Cortex of kidney (tissue), 1 donor: ENCODE measurements at places on chromosomes 13 and 19.

- DNase-seq, result no peak
Observed at GRCh38 chr13:51156648-51157047, 45.6 kb upstream of the C13orf42 start.

- no peak for DNase-seq
Observed at GRCh38 chr19:54616057-54616456, 14.2 kb upstream of the LILRB1 start.

DNA sequence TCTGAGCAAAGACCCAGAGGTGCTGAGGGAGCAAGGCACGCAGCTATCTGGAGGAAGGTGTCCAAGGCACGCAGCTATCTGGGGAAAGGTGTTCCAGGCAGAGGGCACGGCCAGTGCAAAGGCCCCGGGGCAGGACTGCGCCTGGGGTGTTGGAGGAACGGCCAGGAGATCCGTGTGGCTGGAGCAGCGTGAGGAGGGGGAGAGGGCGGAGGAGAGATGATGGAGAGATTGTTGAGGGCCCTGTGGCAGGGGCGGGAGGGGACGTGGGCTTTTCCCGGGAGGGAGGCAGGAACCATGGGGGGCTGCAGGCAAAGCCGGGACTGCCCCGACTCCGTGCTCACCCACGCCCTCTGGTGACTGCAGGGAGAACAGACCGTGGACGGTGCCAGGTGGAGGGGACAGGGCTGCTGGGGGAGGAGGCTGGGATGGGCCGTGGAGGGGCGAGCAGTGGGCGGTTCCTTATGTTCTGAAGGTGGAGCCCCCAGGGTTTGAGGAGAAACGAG, 13.3 kb upstream of the MISP start:
- DNase-seq, result no peak

GRCh38 chr19:56778351-56778750, 62.2 kb downstream of the PEG3 start:
- no peak for DNase-seq

- DNase-seq, result no peak
Observed at GRCh38 chr13:40550130-40550529, 116.3 kb downstream of the FOXO1 start.

GRCh38 chr13:36630181-36630803, 43.5 kb upstream of the SERTM1 start:
- DNase-seq, result no peak

GRCh38 chr13:82506805-82507414, 1375.4 kb downstream of the SLITRK1 start:
- no peak for DNase-seq

- no peak for DNase-seq
Observed at GRCh38 chr19:53991224-53992113, at the start of gene CACNG6. CACNG6 (plus strand) TSS chr19:53991637; CDS start chr19:53992878, 1,241 bp downstream.

DNA sequence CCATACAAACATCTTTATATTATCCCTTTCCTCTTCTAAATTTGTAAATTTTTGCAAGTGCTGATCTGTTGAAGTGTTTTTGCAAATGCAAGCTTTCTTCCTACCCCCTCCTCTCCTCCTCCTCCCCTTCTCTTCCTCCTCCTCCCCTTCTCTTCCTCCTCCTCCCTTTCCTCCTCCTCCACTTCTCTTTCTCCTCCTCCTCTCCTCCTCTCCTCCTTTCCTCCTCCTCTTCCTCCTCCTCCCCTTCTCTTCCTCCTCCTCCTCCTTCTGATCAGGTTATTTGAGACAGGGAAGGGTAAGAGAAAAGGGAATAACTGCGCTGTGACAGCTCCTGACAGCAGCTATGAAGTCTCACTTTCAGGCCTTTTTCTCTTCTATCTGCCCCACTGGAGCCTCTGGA, 8.9 kb downstream of the TNFSF13B start:
- no peak for DNase-seq

DNA sequence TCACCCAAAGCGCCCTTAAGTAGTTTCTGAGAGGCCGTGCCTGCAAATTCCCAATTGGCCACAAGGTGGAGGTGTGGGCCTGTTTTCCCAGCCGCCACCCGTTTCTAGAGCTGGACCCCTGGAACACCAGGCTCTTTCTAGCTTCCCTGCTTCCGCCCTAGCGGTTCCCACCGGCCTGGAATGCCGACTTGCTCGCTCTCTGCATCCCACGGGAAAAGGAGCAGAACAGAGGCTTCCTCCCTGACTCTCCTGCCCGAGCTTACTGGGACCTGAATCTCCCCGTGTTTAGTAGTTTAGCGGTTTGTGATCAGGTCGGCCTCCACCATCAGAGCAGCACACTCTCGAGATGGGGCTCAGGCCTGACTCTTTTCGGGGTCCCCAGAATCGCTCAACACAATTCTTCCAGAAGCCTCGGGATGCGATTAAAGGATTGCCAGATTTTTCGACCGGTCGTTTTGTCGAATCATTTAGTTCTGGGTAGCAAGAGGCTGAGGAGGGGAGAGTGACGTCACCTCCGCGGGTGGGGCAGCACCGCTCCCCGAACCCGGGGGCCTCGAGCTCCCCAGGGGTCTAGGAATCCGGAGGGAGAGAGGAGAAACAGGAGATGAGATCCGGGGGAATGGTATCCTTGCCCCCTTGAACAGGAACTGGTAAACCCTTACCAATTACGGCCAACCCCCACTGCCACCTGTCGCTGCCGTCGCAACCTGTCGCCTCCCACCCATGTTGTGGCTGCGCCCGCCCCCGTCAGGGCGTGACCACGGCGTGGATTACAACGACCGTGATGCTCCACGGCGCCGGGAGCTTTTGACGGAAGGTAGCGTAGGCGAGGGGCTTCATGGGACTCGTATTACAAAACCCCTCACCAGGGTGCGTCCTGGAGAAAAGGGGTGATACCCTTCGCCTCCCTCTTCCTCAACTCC, 8.0 kb downstream of the NAPSA start:
- DNase-seq, result no peak

GRCh38 chr13:77513719-77514335, 21.7 kb upstream of the SCEL start:
- DNase-seq, result no peak

- no peak for DNase-seq
Observed at GRCh38 chr19:49442354-49442753, 1.0 kb upstream of the SLC17A7 start.

GRCh38 chr19:51593138-51593890, 22.2 kb downstream of the ZNF175 start:
- no peak for DNase-seq

- DNase-seq, result no peak
Observed at GRCh38 chr19:35767288-35768081, 7.9 kb upstream of the ARHGAP33 start.

DNA sequence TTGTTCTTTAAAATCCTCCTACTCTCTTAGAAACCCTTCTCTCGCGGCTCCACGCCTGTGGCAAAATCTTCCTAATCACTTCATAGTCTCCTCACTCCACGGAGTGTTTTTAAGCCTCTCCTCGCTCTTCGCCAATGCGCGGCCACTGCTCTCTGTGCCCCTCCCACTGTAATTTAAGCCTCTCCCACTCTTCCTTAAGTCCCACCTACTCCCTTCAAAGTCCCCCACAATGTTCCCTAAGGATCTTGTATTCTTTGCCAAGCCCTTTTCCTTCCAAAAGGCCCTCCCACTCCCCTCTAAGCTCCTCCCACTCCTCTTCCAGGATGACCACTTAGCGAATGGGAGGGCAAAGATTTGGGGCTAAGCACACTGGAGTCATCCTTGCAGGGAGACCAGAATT, 1.3 kb downstream of the FIZ1 start:
- no peak for DNase-seq

DNA sequence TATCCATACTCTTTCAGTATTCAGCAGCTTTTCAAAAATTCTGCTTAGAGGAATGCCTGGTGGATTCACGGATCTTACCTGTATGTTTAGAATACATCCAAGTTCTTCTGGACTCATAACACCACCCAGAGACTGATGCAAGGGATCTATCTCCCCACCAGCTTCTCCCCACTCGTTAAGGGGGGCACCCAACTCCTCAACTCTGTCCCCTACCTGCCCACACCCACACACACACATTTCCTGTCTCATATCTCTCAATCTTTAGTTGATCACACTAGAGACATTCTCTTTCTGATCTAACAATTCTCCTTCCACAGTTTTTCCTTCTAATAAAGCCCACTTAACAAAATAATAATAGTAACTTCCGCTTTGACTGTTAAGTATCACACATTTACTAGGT, 110.1 kb downstream of the DLEU7 start:
- DNase-seq, result no peak

GRCh38 chr19:17385878-17386611, 8.0 kb downstream of the CCDC194 start:
- no peak for DNase-seq

DNA sequence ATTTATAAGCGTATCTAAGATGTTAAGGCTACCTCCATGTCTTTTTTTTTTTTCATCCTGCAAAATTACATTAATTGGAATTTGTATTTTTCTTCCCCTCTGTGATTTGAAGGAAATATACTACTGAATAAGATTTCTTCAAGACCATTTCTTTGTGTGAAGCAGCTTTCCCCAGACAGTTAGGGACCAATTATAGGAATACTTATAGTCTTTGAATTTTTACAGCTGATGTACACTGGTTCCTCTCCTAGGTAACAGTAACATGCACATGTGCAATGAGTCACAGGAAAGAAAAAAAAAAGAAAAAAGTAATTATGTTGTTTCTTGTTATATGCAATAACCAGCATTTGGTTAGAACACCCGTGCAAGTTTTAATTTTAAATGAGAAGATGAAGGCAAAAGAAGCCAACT, 82.0 kb downstream of the PCDH9 start:
- DNase-seq, result no peak

GRCh38 chr19:39974377-39975155, 3.6 kb downstream of the PSMC4 start:
- DNase-seq, result no peak

- no peak for DNase-seq
Observed at GRCh38 chr13:44171156-44171555, 202.5 kb upstream of the SERP2 start.

- DNase-seq, result no peak
Observed at GRCh38 chr13:53050151-53050550, 21.5 kb downstream of the OLFM4 start.
